Substantia nigra (tissue), 51 donors: ENCODE measurements at places on chromosomes 1 and 21.

GRCh38 chr1:206847337-206847834 lies 18.0 kb upstream of the IL20 start:
- no peak for DNase-seq

DNA sequence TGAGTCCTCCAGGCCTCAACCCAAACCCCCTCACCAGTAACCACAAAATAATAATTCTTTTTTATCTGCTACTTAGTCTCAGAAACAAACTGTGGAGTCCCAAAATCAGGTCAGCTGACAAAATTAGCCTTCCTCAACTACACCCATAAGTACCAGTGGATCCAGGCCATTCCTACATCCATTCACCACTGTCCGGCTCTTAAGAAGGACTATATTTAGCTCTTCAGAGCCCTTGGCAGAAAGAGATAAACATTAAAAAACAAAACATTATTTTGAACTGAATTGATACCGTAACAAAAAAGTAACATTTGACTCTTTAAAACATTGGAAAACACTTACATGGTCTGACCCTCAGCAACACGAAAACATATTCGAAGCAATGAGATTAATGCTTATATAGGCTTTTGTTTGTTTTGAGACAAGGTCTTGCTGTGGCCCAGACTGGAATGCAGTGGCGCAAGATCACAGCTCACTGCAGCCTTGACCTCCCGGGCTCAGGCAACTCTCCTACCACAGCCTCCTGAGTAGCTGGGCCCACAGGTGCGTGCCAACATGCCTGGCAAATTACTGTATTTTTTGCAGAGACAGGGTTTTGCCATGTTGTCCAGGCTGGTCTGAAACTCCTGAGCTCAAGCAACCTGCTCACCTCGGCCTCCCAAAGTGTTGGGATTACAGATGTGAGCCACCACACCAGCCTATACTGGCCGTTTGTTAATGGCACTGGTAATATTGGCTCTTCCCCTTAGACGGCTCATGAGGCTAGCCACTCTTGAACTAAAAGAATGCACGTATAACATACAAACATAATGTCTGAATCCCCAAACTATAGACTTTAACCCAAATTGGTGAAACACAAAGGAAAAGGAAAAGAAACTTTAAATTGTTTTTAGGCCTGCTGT lies 330.7 kb downstream of the SMYD3 start:
- DNase-seq = no peak

DNA sequence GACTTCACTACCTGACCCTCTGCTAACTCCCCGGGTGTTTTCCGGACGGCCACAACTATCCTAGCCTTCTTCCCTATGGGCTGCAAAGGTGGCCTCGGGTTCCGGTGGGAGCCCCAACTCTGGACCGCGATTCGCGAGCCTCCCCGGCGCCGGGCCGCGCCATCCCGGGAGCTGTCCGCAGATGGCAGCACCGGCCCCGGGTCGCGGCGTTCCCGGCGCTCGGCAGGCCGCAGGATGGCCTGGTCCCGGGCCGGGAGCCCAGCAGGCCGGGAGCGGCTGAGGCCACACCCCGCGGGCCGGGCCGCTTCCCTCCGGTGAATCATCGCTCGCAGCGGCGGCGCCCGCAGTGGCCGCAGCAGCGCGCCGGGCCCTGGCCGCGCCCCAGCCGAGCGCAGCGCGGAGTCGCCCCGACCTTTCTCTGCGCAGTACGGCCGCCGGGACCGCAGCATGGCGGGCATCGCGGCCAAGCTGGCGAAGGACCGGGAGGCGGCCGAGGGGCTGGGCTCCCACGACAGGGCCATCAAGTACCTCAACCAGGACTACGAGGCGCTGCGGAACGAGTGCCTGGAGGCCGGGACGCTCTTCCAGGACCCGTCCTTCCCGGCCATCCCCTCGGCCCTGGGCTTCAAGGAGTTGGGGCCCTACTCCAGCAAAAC lies at the start of gene CAPN2:
Gene CAPN2, plus strand, starts transcription at position 346 of the 656 bp plus-strand sequence. Its CDS starts 102 bp downstream, at position 448.
- peak; percentile 75 for DNase-seq

GRCh38 chr21:35162831-35163230 lies 113.7 kb upstream of the RUNX1 start:
- no peak for DNase-seq

DNA sequence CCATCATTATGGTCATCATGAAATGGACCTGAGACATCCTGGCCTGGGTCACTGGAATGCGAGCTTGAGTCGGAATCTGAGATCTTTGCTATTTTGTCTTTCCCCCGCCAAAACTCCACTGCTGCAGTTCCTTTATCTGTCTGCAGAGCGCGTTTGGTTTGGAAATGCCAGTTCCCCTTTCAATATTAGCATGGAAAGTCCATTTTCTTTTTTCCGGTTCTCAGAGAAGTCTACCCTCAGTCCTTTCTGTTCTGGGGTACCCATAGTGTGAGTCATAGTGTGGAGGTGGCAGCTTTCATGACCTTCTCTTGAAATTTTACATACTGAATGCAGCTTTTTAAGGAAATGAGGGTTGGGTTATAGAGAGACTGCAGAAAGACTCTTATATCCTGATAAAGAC lies 14.6 kb downstream of the CACNA1E start:
- no peak for DNase-seq

DNA sequence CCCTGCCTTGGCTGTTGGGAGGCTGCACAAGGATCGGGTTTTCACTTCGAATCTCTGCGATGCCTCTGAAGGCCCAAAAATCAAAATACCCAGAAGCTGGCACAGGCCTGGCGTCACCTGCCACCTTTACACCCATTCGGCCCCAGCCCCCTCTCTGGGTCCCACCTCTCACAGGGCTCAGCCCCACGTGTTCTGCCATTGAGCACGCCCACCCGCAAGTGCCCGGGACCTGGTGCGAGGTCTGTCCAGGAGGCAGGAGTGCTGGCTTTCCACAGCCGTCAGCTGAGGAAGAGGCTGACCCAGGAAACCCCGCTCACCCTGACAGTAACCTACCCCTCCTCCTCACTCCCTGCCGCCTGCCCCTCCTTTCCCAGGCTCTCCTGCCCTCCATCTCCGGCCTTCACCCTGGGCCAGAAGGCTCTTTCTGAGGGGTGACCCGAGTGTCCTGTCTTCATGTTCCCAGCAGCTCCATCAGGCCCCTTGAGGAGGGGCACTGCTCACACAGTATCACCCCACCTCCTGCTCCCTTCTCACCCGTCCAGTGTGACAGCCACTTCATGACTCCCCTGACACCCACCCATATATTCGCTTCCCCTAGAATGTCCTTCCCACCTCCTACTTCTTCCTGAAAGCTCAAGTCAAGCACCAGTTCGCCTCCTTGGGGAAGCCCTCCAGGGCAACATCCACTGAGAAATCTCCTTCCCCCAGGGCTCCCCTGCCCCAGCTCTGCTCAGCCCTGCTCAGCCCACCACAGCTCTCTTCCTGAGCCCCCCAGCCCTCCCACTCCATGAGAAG lies 13.5 kb downstream of the RCC2 start:
- DNase-seq = no peak

DNA sequence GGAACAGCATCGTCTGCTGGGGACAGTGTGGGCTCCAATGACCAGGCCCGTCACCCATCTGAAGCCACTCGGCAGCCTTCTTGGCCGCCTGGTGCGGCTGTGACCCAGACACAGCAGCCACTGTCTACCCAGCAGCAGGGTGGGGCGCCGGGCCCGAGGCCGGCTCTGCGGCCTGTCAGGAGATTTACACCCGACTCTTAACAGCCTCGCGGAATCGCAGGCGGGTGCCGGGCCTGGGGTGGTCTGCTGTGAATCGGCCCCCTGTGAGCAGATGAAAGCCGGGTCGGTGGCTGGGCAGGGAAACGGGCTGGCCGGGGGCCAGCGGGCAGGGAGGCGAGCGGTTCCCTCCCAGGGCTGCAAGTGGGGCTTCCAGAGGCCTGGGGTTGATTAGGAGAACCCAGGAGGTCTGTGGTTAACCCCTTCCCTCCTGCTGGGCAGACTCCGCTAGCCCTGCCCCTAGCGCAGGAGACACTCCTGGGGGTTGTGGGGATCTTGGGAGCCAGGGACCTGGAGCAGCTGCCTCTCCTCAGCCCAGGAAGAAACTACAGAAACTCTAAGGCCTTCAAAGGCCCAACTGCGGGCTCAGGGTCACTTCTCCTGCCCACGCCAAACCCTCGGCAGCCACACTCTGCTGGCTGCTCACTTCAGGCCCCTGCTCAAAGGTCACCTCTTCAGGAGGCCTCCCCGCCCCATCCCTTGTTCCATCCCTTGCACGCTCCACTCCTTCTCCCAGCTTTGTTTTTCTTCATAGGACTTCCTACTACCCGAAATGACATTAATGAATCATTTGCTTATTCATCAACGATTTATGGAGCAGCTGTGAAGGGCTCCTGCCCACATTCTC lies 15.6 kb downstream of the RUNX3 start:
- peak; percentile 13 for DNase-seq

GRCh38 chr1:197544553-197544952 lies 230.7 kb downstream of the DENND1B start:
- no peak for DNase-seq

- DNase-seq = no peak
Observed at GRCh38 chr1:96968983-96969382, 247.4 kb downstream of the PTBP2 start.

- no peak for DNase-seq
Observed at GRCh38 chr1:43858324-43858723, 75.3 kb upstream of the ARTN start.

DNA sequence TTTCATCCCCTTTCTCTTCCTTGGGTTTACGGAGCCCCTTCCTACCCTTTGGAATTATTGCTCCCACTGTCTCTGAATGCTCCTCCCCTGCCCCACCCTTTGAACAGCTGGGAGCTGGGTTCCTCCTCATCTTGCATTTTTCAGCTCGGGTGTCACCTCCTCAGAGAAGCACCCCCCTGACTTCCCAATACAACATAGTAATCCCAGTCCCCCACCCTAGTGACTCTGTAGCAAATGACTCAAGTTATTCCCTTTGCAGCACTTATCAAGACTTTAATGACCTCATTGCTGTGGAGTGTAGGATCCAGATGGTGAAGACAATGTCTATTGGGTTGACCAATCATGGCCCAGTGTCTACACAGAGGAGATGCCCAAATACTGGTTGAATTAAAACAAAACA lies 8.9 kb upstream of the VWA5B1 start:
- DNase-seq = no peak

GRCh38 chr1:205518661-205519540 lies 14.4 kb downstream of the CDK18 start:
- DNase-seq = peak; percentile 86

- no peak for DNase-seq
Observed at GRCh38 chr1:223224465-223224864, 81.4 kb upstream of the TLR5 start.

DNA sequence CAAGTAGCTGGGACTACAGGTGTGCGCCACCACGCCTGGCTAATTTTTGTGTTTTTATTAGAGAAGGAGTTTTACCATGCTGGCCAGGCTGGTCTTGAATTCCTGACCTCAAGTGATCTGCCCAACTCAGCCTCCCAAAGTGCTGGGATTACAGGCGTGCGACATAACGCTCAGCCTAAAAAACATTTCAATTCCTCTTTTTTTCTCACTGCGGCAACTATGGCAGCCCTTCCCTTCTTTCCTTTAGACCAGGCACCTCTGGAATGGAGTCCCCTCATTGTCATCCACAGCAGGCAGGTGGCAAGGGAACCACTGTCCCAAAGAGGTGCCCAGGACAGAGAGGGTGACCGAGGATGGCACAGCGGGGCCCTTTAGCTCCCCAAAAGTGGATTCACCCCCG lies 14.1 kb downstream of the CEP104 start:
- DNase-seq = no peak

DNA sequence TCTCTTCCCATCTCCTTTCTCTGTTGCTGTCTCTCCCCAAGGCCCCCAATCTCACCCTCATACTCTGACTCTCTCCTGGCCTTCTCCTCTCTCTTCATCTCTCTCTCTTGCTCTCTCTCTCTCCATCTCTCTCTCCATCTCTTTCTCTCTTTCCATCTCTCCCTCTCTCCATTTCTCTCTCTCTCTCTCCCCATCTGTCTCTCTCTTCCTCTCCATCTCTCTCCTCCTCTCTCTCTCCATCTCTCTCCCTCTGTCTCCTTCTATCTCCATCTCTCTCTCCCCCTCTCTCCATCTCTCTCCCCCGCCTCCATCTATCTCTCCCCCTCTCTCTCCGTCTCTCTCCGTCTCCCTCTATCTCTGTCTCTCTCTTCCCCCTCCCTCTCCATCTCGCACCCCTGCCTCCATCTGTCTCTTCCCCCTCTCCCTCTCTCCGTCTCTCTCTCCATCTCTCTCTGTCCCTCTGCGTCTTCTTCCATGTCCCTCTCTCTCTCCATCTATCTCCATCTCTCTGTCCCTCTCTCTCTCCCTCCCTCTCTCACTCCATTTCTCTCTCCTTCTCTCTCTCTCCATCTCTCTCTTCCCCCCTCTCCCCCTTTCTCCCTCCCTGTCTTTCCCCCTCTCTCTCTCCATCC lies 16.0 kb upstream of the EPHA8 start:
- DNase-seq = no peak

DNA sequence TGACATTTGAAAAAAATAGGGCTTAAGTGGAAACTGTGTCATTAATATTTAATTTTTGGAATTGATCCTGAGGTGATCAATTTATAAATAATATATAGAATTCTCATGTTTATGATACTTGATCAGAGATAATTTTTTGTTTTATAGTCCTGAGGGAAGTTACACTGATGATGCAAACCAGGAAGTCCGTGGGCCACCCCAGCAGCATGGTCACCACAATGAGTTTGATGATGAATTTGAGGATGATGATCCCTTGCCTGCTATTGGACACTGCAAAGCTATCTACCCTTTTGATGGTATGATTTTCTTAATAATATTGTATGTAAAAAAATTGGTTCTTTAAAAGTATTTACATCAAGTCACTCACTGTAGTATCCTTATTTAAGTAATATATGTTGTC lies 101.2 kb downstream of the FNBP1L start:
- DNase-seq = no peak

GRCh38 chr21:35477622-35478021 lies 428.5 kb upstream of the RUNX1 start:
- no peak for DNase-seq

DNA sequence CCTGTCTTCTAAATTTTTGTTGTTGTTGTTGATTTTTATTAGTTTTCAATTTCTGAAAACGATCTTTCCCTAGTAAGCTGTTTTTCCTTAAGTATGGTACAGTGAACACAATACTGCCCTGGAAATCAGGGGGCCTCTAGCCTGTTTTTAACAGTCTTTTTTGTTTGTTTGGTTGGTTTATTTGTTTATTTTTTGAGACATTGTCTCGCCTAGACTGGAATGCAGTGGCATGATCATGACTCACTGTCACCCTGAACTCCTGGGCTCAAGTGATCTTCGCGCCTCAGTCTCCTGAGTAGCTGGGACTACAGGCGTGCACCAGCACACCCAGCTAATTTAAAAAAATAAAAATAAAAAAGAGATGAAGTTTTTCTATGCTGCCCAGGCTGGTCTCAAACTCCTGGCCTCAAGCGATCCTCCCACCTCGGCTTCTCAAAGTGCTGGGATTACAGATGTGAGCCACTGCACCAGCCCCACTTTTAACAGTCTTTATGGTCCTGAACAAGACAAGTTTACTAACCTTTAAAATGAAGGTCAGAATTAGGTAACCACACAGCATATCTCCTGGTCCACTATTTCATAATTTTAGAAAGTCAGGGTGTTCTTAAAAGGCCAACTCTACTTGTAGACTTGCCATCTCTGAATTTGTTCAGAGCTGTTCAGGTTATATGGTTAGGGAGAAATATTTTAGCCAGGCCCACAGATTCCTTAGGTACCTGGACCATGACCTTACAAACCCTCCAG lies 35.4 kb downstream of the TBCE start:
- DNase-seq = no peak
